ENCODE measurements at places on chromosomes 1 and 21. TPM values are rescaled to one million over a fixed set of nuclear protein-coding genes. Genes with fewer than 3 reads are reported as not detected.

- H3K36me3 ChIP-seq, result no peaks in the 10 kb centered on the region
- H3K27me3 ChIP-seq, result peaks cover 3% of the 10 kb centered on the region
- H3K4me3 ChIP-seq, result no peak overlapping the region
- peaks cover 16% of the 10 kb centered on the region for H3K4me1 ChIP-seq
- H3K27ac ChIP-seq, result no peak overlapping the region
Observed at GRCh38 chr1:109208836-109209463, 4.8 kb upstream of the SARS1 start.

The UBXN10 gene
- 0.21 TPM for total RNA-seq

DNA sequence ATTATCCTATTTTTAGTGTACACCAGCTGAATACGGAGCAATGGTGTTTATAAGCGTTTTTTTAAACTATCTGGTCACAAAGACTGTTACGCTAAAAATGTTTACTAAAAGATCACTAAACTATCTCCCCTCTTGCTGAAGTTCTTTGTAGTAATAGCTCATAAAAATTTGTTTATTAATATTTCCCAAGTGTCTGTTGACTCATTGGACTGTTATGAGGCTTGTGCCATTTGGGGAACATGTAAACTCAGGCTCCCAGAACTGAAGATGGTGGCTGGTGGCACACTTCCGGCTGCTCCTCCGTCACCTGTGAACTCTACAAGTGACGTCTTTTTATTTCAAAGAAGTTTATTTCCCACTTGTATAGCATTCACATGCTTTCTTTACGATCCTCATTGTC, 46.3 kb downstream of the AIDA start:
- no peak overlapping the region for H3K27ac ChIP-seq
- H3K4me3 ChIP-seq, result no peak overlapping the region
- peaks cover 55% of the 10 kb centered on the region for H3K36me3 ChIP-seq

GRCh38 chr21:34054259-34054658, 19.1 kb upstream of the MRPS6 start:
- H3K27me3 ChIP-seq, result no peaks in the 10 kb centered on the region
- no peak overlapping the region for H3K4me3 ChIP-seq
- H3K4me1 ChIP-seq, result no peaks in the 10 kb centered on the region
- no peaks in the 10 kb centered on the region for H3K36me3 ChIP-seq
- no peak for DNase-seq
- H3K27ac ChIP-seq, result no peak overlapping the region

The IFI44L gene
- 181 TPM for total RNA-seq

DNA sequence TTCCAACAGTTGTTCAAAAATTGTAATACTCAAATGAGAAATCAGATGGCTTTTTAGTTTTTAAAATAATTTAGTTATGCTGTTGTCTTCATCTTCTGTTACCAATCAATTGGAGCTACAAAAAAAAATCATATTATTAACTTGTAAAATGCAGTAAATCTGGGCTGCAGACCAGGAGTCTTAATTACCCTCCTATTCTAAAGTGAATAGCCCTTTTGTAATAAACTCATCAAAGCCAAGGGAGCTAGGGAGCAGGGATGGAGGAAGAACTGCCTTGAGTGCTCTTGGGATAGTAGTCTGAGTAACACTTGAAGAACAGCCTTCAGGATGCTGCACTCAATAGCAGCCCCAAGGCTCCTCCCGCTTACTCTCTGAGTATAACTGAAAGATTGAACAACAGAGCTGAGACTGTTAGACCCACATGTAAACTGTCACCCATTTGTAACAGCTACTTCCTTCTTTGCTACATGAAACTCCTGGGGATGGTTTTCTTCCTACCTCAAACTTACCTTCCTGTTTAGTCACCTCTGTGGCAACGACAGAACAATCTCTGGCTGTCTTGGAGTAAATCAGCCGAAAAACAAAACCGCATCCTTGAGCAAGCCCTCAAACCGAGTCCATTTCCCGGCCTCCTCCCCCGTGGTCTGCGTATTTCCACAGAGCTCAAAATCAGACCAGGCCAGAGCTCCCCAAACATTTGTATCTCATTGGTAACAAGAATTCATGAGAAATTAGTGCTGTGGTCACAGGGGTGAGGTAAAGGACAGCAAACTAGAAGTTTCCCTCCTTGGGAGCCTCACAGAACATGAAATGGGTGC, 55.9 kb downstream of the CD58 start:
- H3K36me3 ChIP-seq, result peaks cover 55% of the 10 kb centered on the region
- H3K27me3 ChIP-seq, result no peaks in the 10 kb centered on the region
- peak overlapping the region; percentile 89 for H3K27ac ChIP-seq
- DNase-seq, result peak; percentile 76
- peaks cover 78% of the 10 kb centered on the region for H3K4me1 ChIP-seq

GRCh38 chr1:152869808-152870419, 8.2 kb upstream of the SMCP start:
- H3K27me3 ChIP-seq, result no peaks in the 10 kb centered on the region
- no peak overlapping the region for H3K4me3 ChIP-seq
- H3K4me1 ChIP-seq, result no peaks in the 10 kb centered on the region
- DNase-seq, result peak; percentile 71
- no peak overlapping the region for H3K27ac ChIP-seq
- no peaks in the 10 kb centered on the region for H3K36me3 ChIP-seq

The KCNA3 gene
- total RNA-seq, result 49.3 TPM

- peaks cover 7% of the 10 kb centered on the region for H3K4me1 ChIP-seq
- no peak for DNase-seq
- H3K27me3 ChIP-seq, result peaks cover 61% of the 10 kb centered on the region
- H3K36me3 ChIP-seq, result no peaks in the 10 kb centered on the region
- no peak overlapping the region for H3K4me3 ChIP-seq
- no peak overlapping the region for H3K27ac ChIP-seq
Observed at GRCh38 chr1:202213361-202214088, 19.9 kb downstream of the LGR6 start.

- no peak for DNase-seq
- no peaks in the 10 kb centered on the region for H3K36me3 ChIP-seq
- peaks cover 35% of the 10 kb centered on the region for H3K4me1 ChIP-seq
- no peak overlapping the region for H3K27ac ChIP-seq
Observed at GRCh38 chr1:21955058-21955457, 17.9 kb upstream of the HSPG2 start.

DNA sequence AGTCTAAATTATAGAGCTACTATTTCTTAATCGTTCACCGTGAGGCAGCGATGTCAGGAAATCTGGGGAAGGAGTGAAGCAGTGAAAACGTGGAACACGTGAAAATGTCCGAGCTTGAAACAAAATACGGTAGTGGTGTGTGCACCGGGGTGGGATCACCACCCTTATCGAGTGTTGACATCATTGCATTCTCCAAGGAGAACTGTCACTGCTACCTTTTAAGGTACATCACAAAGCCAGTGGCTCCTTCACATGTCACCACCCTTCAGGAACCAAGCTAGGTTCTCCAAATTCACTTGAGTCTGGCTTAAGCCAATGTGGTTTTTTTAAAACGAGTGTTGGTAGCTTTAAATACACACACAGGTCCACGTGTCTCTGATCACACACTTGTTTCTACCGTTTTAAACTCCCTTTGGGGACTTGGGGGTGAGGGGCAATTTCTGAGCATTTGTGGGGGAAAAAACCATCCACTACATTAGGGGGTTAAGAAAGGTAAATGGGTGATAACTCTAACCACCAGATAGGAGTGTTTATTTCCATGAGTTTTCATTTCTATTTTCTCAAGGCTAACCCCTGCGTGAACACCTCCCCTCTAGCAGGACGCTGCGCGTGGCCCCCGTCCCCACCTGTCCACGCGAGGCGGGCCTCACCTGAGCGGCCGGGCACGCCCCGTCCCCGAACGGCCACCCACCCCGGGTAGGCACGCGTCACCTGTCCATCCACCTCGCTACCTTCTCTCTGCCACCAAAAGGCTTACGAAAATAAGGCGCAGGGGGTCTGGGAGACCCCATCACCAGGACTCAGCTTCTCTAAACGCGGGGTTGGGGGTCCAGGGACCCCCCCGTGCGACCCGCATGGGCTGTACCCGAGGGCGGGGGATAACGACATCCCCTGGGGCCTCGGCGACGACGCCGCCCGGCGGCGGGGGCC, 978 bp downstream of the PRDM15 start:
- no peaks in the 10 kb centered on the region for H3K36me3 ChIP-seq
- DNase-seq, result peak; percentile 39
- H3K27ac ChIP-seq, result peak overlapping the region; percentile 78
- peaks cover 23% of the 10 kb centered on the region for H3K4me1 ChIP-seq

Measured in activated CD8-positive, alpha-beta T cell treated with anti-CD3 and anti-CD28 coated beads, Interleukin-2, amount 10 ng/mL, durations not matched to agents 7 days and 5 days (primary cell).